Naive thymus-derived CD8-positive, alpha-beta T cell (primary cell): ENCODE measurements at places on chromosomes 1 and 21.
A peak's percentile ranks its signal among the peaks of the same experiment; 100 is the strongest.

DNA sequence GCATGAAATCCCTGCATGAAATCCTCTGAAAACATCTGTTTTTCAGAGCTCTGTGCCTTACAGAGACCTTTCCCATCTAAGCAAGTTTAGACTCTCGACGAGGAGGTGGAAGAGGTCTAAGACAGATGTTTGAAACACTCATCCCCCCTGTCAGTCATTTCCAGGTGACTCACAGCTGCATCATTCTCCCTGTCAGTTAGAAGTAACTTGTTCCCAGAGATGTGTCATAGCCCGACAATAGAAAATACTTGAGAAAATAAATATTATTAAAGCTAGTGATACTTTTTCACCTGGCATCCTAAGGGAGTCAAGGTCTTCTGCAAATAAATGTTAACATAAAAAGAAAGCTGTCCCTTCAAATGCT, 41.6 kb upstream of the SEC16B start:
- no peak for DNase-seq

DNA sequence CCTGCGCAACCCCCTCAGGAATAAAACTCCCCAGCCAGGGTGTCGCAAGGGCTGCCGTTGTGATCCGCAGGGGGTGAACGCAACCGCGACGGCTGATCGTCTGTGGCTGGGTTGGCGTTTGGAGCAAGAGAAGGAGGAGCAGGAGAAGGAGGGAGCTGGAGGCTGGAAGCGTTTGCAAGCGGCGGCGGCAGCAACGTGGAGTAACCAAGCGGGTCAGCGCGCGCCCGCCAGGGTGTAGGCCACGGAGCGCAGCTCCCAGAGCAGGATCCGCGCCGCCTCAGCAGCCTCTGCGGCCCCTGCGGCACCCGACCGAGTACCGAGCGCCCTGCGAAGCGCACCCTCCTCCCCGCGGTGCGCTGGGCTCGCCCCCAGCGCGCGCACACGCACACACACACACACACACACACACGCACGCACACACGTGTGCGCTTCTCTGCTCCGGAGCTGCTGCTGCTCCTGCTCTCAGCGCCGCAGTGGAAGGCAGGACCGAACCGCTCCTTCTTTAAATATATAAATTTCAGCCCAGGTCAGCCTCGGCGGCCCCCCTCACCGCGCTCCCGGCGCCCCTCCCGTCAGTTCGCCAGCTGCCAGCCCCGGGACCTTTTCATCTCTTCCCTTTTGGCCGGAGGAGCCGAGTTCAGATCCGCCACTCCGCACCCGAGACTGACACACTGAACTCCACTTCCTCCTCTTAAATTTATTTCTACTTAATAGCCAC, 696 bp downstream of the TGFB2 start:
- DNase-seq: peak; percentile 9

- DNase-seq: no peak
These were observed 74.6 kb upstream of the PDC start for GRCh38 chr1:186535388-186536133.

DNA sequence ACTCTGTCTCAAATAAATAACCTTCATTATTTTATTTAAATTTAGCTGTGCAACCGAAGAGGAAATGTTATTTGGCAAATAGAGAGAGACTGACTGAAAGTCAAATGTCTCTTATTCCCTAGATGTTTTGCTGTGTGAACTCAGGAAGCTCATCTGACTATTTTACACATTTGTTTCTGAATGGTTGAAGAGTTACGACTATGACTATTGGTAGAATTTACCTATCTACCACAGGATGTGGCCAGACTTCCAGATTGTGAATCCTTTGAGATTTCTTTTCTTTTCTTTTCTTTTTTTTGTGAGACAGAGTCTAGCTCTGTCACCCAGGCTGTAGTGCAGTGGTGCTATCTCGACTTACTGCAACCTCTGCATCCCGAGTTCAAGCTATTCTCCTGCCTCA, 5.3 kb upstream of the SDE2 start:
- DNase-seq: no peak

GRCh38 chr21:23217597-23217996, 2219.4 kb downstream of the NCAM2 start:
- no peak for DNase-seq

DNA sequence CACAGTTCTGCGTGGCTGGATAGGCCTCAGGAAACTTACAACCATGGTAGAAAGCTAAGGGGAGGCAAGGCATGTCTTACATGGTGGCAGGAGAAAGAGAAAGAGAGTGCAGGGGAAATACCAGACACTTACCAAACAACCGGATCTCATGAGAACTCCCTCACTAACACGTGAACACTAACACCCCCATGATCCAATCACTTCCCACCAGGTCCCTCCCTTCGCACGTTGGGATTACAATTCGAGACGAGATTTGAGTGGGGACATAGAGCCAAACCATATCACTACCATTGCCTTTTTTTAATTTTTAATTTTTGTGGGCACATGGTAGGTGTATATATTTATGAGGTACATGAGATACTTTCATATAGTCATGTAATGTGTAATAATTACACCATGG, 23.8 kb upstream of the PPP1R8 start:
- no peak for DNase-seq
